ENCODE measurements at places on chromosomes 16 and 17.

GRCh38 chr17:62681939-62682381 is 54.5 kb downstream of the MRC2 start:
- no peak for DNase-seq

DNA sequence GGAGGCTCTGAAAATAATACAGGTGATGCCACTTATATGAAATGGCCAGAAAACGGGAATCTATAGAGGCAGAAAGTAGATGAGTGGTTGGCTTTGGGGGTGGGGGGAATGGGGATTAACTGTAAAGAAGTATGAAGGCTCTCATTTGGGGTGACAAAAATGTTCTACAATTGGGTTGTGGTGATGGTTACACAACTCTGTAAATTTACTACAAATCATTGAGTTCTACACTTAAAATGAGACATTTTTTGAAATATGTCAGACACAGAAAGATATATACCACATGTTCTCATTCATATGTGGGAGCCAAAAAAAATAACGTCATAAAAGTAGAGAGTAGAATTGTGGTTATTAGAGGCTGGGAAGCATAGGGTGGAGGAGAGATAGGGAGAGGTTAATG is 25.7 kb downstream of the ARHGAP17 start:
- DNase-seq, result no peak

DNA sequence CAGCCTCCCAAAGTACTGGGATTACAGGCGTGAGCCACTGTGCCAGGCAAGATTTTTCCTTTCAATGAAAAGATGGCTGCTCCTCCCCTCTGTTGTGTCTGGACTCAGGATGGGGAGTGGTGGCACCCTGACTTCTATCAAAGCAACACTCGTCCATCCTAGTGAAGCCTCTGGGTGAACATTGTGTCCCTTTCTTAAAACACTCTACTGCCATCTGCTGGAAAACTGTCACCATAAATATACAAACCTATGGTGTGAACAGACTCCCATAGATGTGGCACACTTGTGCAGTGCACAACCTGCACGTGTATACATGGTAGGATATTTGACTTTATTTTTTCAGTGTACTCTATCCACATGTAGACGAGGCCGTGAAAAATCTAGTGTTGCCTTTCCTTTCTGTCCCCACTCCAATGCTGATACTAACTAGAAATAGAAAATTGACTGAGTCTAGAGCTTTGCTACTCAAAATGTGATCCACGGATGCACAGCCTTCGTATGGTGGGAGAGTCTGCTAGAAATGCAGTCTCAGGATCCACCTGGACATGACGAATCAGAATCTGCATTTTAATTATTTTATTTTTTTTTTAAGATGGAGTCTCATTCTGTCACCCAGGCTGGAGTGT is 55.9 kb upstream of the PLCG2 start:
- DNase-seq, result no peak

- peak; percentile 65 for DNase-seq
These were observed 51.2 kb downstream of the RMI2 start for GRCh38 chr16:11396241-11397048.

GRCh38 chr16:71258372-71258771 is 27.9 kb upstream of the HYDIN start:
- no peak for DNase-seq

- no peak for DNase-seq
These were observed 14.8 kb downstream of the TEKT5 start for GRCh38 chr16:10679921-10680320.

GRCh38 chr16:51939378-51939871 is 607.5 kb downstream of the TOX3 start:
- no peak for DNase-seq

GRCh38 chr17:59093145-59093701 is 13.5 kb downstream of the TRIM37 start:
- DNase-seq, result no peak

- no peak for DNase-seq
These were observed 11.1 kb downstream of the ZNF385C start for GRCh38 chr17:42087042-42087701.

- no peak for DNase-seq
These were observed 12.0 kb upstream of the KCNJ18 start for GRCh38 chr17:21680366-21680765.

- peak; percentile 85 for DNase-seq
These were observed 21.8 kb upstream of the ASGR2 start for GRCh38 chr17:7136266-7136877.

GRCh38 chr17:31275116-31275515 is 21.9 kb downstream of the OMG start:
- DNase-seq, result no peak

DNA sequence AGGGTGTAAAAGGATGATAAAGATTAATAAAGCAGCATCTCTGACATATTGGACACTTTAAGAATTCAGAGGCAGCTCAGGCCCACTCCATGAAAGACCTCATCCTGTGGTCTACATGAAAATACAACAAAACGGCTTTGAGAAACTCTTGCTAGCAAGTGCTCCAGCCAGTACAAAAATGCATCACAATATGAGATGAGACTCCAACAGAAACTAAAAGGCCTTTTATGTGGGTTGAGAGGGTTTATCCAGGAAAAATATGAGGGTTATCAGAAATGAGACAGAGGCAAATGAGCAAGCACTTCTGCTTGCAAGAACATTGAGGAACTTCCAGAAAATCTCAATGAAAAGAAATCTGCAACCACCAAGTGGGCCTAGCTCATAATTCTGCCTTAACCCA is 65.7 kb downstream of the LITAF start:
- DNase-seq, result no peak

DNA sequence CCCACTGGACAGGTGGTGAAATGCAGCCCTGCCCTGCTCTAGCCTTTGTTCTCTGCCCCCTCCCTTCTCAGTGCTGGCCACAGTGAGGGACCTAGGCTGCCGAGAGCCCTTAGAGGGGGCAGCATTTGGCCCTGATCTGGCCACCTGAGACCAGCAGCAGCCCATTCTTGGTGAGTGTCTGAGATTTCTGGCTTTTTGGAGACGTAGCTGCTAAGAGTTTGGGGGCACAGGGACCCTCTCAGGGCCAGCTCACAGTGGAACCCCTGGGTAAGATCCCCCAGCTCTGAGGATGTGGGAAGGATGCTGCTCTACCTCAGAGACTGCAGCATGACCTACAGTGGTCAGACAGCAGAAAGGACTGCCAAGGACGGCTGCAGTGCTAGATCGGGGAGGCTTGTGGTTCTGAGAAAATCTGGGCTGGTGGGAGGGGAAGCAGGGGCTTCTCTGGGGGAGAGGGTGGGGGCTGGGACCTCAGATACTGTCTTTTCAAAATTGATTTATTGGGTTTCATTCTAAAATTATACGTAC is 13.3 kb downstream of the GRB7 start:
- no peak for DNase-seq

GRCh38 chr16:53576904-53577303 is 73.9 kb upstream of the AKTIP start:
- no peak for DNase-seq

GRCh38 chr17:45092911-45093430 is 31.9 kb downstream of the NMT1 start:
- DNase-seq, result no peak

- DNase-seq, result no peak
These were observed 3.3 kb upstream of the SBK1 start for GRCh38 chr16:28289048-28289447.

- DNase-seq, result no peak
These were observed 841 bp upstream of the GPT2 start for GRCh38 chr16:46883353-46883689.

All from activated CD4-positive, alpha-beta T cell treated with anti-CD3 and anti-CD28 coated beads, Interleukin-2, amount 50 U/mL, for 1 hour (primary cell).